ENCODE measurements at places on chromosomes 1 and 21.

DNA sequence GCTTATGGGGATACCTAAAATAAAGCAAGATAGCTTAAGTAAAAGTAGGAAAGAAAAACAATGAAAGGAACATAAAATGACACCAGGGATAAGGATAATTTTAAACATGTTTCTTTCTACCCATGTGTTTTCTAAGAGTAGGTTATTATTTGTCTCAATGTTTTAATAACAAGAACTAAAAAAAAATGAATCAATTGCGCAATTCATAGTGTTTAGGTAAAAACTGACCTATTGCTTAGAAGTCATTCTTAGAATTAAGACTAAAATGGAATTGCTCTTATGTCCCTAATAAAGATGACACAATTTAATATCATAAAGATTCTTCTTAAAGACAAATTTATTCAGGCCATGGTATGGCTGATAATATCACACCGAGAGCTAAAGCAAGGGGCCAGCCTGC, 58.0 kb upstream of the COL24A1 start:
- no peak for DNase-seq

- no peak for DNase-seq
Observed at GRCh38 chr1:8239039-8239305, 78.9 kb upstream of the SLC45A1 start.

GRCh38 chr21:40845441-40845995, 1.4 kb downstream of the DSCAM start:
- no peak for DNase-seq

DNA sequence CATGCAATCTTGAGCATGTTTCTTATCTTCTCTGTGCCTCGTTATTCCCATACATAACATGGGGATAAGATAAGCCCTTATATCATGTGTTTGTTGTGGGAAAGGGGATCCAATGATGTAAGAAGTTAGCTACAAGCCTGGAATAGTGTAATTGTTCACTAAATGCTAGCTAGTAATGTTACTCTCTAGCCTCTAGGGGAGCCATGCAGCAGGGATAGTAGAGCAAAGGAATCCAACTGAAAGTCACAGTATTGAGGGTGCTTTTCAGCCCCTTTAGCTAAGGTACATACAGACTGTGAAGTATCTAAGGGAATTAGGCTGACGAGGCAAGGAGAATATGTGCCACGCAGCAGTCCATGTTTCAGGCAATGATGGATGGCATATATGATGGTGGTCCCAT, 46.9 kb downstream of the IL23R start:
- DNase-seq, result peak; percentile 34

- DNase-seq, result no peak
Observed at GRCh38 chr1:172477216-172477615, 33.3 kb upstream of the PIGC start.

GRCh38 chr1:197774466-197775281, 606 bp downstream of the DENND1B start:
- DNase-seq, result no peak
